ENCODE measurements at places on chromosomes 4 and X.

DNA sequence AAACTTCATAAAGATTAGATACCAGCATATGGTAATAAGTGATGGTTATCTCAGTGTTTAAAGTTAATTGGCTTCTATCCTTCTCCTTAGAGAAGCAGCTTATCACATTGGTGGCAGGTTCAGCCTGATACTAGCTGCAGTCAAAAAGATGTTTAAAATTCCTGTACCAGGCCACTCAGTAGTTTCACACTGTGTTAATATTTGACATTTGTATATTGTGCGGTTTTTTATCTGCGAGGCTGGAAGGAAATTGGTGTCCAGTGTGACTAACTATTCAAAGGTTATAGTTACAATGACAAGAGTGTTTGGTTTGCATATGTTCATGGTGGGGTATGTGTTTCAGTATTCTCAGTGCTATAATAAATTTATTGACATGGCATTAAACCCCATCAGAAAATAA is 27.5 kb upstream of the TBC1D8B start:
- no peak for DNase-seq

DNA sequence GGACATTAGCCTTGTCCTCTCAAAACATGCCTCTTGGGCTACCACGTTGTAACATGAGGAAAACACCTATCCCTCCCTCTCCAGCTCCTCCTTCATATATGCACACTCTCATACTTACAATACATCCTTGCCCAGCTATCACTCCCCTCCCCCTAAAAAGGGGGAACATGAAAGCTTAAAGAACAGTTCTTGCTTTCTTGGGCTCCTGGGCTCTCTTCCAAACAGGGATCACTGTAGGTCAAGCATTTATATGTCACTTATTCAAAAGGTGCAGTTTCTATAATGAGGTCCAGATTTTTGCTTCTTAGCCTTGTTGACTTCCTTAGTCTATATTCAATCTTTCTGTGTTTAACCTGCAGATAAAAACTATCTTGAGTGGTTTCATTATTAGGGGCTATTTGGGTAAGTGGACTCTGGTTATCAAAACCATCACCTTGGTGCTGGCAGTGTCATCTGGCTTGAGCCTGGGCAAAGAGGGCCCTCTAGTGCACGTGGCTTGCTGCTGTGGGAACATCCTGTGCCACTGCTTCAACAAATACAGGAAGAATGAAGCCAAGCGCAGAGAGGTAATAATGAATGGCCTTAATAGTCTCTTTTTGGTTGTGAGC is 119.4 kb downstream of the AKAP4 start:
- DNase-seq = no peak

DNA sequence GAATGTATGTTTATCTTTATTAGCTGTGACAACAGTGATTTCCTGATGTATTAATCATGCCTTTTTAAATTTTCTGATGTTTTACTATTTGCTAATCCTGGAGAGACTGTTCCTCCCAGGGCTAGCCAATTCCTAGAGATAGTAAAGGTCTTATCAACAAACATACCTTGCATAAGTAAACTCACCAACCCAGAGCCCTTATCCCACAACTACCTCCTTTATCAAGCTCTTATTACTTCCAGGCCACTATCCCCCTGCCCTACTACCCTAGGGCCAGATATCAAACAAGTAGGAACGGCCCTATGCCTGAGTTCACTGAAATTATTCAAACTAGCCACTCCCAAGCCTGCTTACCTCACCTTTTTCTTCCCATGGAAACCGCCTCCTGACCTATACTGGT is 58.2 kb upstream of the NPNT start:
- DNase-seq = no peak

DNA sequence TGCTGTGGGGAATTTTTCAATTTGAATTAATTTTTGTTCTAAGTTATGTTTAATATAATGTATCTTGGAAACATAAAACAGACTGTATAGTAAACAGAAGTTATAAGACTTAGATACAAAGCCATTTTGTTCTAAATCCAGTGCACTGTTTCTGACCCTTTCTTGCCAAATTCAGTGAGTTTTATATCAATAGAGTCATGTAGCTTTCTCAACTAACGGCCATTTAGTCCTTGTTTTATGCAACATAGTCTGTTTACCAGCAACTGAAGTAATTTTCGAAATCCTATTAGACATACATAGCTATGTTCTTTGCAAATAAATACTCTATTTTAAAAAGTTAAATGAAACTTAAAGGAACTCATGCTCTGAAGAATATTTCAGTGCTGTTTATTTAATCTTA is 242.8 kb downstream of the ADGRL3 start:
- no peak for DNase-seq

- DNase-seq = no peak
Measured at GRCh38 chr4:110294165-110294564, 95.8 kb upstream of the ELOVL6 start.

DNA sequence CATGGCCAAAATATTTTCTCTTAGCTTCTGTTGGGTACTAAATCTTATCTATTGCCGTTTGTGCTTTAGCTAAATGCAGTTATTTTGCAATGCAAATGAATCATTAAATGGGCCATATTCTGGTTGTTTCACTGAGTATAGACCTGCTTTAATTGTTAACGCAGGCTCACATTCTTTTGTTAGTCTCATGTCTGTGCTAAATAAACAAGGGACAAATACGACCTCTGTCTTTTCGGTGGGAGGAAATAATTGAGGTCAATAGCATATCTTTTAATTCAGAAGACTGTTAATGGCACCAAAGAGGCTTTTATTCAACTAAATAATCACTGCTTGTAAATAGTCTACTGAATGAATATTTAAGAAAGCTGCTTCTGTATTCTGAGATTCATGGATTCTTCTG is 76.9 kb downstream of the DIAPH2 start:
- DNase-seq = no peak

DNA sequence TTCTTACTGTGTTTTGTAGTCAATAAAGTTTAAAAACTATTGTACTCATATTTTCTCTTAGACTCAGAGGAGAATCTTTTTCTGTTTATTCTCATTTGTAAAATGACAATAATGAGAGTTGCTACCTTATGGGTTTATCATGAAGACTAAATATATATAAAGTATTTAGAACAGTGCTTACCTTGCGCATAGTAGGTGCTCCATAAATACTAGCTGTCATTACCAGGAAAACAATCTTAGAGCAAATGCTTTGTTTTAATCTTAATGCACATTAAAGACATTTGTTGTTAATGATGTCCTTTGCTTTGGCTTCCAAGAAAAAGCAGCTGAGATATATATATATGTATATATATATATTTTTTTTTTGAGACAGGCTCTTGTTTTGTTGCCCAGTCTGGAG is 44.9 kb downstream of the FIP1L1 start:
- DNase-seq = no peak

DNA sequence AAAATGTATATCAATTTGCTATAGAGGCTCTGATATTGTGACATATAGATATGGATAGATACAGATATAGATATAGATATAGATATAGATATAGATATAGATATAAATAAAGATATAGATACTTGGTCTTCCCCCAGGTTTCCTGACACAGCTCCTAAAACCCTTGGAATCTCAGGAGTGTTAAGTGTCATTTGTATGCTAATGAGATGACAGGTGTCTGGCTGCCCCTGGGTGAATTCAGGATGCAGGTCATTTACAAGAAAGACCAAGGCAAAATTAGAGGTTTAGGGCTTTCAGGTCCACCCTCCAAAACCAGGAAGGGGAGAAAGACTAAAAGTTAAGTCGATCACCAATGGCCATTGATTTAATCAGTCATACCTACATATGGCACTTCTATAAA is 1034.8 kb downstream of the PDHA2 start:
- no peak for DNase-seq

DNA sequence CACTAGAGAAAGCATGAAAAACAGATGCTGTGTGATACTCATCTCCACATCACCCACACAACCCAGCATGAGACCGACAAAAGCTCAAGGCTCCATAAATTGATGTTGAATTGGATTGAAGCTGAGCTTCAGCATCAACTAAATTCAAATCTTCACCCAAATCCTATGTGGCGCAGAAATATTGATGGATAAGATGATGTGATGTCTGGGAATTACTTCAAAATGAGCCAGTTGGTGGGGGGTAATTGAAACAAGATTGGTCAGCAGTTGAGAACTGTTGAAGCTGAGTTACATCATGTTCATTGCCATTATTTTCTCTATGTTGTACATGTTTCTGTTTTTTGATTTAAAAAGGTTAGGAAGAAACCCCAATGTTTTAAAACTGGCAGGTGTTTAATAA is 166.5 kb upstream of the STS start:
- no peak for DNase-seq

DNA sequence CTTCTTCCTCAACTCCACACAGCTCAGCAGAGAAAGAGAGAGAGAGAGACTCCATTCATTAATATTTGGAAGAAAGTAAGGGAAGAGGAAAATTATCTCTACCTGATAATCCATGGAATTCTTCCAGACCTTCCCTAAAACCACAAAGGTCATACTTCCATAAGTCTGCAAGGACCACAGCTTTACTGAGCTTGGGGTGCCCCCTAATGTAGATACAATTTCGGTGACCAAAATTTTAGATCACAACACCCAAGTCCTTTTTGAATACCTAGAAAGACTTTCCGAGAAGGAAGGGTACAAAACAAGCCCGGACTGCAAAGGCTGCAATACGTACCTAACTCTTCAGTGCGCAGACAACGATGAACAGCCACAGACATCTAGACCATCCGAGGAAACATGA is 523.9 kb downstream of the GLUD2 start:
- no peak for DNase-seq

DNA sequence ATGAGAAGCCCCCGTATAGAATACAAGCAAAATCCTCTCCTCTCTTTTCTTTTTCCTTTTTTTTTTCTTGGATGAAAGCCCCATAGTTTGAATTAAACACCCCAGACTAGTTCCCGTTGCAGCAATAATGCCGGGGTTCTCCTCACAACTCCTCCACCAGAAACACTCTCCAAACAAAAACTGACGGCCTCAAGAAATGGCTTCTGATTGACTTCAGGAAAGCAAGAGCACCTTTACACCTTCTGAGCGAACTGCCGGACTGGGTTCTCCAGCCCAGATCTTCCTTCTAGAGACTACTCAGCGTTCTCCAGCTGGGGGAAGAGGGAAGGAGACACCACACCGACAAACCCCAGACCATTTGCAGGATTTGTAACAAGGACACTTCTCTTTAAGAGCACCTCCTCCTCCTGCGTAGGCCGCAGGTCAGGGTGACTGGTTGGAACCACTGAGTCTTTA is 4.0 kb downstream of the HAND2 start:
- DNase-seq = no peak

- DNase-seq = no peak
Measured at GRCh38 chr4:150008546-150008945, 69.7 kb upstream of the DCLK2 start.

DNA sequence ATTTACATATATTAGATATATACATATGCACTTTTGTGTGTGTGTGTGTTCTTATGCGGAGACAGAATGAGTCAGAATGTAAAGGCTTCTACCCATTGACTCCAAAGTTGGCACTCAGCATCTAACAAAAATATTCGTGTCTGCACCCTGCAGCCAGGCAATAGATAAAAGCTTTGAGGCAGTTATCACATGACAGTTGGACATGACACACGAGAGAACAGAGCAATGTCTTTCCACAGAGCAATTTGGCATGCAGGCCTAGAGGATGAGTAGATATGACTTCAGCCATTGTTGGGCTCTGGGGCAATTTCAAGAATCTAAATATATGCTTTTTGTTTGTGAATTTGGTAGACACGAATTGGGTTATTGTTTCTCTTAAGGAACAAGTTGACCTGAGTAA is 391.2 kb downstream of the SLITRK2 start:
- DNase-seq = no peak

DNA sequence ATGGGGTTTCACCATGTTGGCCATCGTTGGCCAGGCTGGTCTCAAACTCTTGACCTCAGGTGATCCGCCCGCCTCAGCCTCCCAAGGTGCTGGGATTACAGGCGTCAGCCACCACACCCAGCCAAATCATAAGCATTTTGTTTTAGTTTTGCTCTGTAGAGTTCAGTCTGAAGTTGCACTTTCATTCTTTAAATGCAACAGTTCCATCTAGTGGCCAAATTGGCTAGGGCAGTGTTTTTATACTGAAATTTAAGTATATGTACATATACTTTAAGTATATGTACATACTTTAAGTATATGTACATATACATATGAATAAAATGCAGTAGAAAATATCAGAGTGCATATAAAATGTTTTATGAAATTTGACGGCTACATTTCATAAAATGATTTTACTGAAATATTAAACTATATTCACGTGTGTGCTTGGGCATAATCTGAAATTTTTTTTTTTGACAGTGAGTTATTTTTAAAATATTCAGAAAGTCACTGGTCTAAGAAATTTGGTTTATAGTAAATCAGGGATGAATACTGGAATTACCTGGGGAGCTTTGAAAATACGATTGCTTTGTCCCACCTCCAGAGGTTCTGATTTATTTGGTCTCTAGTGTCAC is 145.5 kb downstream of the NWD2 start:
- no peak for DNase-seq

DNA sequence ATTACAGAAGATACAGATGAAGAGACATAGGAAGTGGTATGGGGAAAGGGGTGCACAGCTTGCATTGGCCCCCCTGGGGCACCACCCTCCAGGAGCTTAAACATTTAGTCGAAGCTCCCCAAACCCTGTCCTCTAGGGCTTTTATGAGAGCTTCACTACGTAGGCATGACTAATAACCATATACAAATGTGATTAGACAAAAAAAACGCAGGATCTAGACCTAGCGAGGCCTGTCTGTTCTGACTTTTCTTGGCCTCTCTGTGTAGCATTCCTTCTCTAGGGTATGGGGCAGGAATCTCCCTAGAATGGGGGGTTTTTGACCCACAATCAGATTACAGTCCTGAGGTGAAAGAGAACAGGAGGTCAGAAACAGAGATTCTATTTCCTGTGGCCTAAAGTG is 293.7 kb upstream of the GALNTL6 start:
- DNase-seq = no peak

GRCh38 chrX:35023683-35024082 is 81.1 kb downstream of the FAM47B start:
- DNase-seq = no peak
